ENCODE measurements at places on chromosomes 5 and 9.

DNA sequence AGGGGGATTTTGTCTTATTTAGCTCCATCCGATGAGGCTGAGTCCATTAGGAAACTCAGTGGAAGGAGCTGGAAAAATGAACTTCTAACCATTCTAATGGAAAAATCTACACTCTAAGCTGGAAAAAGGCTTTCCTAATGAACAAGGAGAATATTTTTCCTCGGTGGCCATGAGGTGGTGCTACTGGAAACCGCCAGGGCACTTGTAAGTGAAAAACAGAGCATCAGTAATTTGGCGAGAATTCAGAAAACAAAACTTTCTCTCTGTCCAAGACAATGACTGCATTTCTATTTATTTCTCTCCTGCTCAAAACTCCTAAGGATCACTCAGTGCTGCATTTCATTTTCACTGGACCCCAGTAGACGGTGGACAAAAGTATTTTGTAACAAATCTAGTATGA lies 237.6 kb downstream of the TENT4A start:
- DNase-seq: no peak

- no peak for DNase-seq
Observed at GRCh38 chr9:123925161-123925560, 4.8 kb downstream of the DENND1A start.

DNA sequence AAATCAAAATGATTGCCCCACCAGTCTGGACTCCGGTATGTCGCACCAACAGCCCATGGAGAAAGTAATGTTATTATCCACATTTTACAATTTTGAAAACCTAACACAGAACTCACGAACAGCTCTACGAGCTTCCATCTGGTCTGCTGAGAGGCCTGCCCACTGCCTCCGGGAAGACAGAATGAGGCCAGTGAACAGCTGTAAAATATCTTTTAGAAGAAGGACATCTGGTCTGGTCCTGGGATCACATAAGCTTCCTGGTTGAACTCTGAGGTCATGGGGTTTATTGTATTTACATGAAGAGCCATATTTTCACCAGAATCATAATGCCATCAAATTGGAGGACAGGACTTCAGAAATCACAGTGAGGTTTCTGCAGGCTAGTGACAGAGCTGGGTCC lies 89.0 kb downstream of the FRMD3 start:
- DNase-seq: peak; percentile 10

DNA sequence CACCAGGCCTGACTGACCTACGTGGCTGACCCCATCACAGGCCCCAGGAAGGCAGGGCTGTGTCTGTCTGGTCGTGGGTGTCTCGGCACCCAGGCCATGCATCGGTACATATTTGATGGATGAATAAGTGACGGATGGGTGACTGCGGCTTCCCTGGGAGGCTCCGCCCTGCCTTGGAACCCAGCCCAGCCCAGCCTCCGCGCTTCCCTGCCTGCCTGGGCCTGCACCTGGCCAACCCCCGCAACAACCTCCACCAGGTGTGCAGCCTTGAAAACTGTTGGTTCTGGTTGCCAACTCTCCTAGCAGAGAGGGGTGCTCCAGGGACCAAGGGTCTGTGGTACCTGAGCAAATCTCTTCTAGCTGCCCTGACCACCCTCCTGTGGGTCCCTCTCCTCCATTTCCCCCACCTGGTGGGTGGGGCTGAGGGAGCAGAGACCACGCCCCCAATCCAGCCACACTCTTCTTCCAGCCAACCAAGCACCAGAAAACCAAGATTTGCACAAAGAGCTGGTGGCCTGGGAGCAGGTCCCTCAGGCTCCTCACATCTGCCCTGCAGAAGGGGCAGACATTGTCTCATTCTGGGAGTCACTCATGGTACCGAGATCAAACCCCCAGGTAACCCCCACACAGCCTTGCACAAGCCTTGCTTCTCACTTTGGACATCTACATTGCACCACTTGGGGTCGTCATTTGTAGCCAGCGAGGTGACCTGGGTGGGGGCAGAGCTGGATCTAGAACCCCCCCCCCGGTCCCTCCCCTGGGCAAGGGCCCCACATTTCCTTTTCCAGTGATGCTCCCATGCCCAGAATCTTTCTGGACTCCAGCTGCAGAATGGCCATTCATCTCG lies 100.6 kb upstream of the IER5L start:
- DNase-seq: no peak

GRCh38 chr9:131169563-131170240 lies 44.3 kb downstream of the NUP214 start:
- DNase-seq: no peak

GRCh38 chr5:123610665-123611405 lies 98.9 kb downstream of the CSNK1G3 start:
- peak; percentile 55 for DNase-seq

- DNase-seq: no peak
Observed at GRCh38 chr5:142915038-142915437, 144.9 kb downstream of the ARHGAP26 start.

GRCh38 chr5:96683392-96683791 lies 21.2 kb downstream of the CAST start:
- no peak for DNase-seq

DNA sequence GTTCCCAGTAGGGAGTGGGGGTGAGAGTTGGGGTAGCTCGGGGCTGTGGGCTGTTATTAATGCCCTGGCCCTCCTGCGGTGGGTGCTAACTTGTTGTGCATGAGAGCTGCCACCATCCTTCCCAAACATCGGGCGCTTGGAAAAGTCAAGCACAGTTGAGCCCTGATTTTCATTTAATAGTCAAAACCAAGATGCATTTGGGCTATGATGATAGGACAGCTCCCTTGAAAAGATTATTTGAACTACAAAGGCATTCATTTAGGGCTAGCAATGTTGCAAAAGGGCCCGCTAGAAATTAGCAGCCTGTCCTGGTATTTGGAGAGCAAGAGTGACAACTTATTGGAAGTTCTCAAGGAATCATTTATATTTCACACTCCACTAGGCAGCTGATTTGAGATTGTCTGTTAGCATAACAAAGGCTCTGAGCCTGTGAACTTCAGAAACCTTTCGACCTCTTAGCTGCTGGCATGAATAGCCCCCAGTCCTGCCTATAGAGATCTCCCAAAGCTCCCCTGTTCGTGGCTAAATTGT lies 128.2 kb upstream of the TMEM161B start:
- no peak for DNase-seq

DNA sequence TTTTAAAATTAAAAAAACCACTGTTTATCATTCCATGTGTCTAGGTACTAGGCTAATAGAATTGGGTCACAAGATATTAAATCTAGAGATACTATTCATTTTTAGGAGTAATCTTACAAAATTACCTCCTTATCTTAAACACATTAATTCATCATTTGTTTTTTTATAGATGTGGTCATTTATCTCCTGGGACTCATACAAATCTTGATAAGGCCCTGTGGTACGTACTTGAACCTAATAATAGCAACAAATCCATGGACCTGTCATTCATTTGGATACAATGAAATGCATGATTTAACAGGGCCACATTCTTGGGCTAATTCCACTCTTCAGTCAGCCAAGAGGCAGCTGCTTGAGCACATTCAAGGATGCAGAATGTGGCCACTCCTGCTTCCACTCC lies 66.4 kb upstream of the MARCHF11 start:
- no peak for DNase-seq

DNA sequence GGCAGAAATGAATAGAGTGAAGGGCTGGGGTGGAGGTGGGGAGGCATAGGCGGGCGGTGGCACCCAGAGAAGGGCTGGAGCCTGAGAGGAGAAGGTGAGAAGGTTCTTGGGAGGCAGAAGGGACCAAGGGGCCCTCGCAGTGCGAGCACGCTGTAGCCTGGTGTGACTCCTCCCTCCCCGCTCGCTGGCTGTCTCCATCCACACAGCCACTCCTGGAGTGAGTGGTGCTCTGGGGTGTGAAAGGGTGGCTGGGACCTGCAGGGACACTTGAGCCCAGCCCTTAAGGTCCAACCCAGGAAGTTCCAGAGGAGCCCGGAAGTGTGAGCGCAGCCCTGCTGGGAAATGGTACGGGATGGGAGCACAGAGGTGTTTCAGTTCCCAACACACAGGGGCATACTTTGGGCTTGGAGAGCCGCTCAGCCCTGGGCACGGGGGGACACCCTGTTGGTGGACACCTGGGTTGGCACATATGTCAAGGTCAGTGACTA lies 9.3 kb upstream of the SCGB3A1 start:
- no peak for DNase-seq

GRCh38 chr9:3526997-3527940 lies 1.5 kb upstream of the RFX3 start:
- DNase-seq: peak; percentile 34

GRCh38 chr9:133238851-133239532 lies 29.9 kb upstream of the OBP2B start:
- DNase-seq: no peak

- DNase-seq: peak; percentile 42
Observed at GRCh38 chr5:76601470-76601869, 21.7 kb downstream of the F2RL2 start.

- no peak for DNase-seq
Observed at GRCh38 chr5:59001154-59001553, 418.3 kb downstream of the RAB3C start.

DNA sequence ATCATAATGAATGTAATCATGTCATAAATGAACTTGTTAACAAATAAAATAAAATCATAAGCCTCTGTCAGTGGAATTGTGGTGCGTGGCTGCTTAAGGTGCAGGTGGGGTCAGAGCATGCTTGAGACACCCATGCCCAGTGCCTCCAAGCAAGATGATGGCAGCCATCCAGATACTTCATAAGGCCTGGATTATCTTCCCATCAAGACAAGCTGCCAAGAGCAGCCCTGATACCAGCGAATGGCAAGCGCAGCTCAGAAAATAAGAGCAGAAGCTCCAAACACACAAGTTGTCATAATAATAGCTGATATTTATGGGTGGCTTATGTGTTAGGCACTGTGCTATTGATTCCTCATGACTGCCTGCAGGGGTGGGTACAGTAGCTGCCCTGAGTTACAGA lies 21.8 kb upstream of the LMX1B start:
- DNase-seq: no peak

- DNase-seq: no peak
Observed at GRCh38 chr5:151227918-151228447, 4.1 kb upstream of the CCDC69 start.

- DNase-seq: peak; percentile 32
Observed at GRCh38 chr5:65026816-65027548, 258.3 kb downstream of the CWC27 start.

- no peak for DNase-seq
Observed at GRCh38 chr5:39870137-39870536, 445.4 kb upstream of the DAB2 start.

GRCh38 chr5:149417711-149418368 lies 38.7 kb upstream of the IL17B start:
- no peak for DNase-seq

DNA sequence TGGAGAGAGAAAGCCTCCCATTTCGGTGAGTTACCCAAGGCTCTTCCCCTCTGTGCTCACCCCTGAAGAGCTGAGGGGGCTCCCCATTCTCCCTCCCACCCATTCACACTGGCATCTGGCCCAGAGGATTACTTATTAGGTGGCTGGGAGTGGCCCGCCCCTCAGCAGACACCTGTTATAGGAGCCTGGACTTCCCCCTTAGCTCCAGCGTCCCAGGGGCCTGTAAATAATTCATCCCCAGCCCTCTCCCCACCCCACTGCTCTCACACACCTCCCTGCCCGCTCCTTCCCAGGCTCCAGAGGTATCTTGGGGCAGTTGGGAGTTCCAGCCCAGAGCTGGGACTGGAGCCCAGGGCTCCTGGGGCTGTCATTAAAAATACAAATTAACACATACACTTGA lies 11.6 kb upstream of the SLC6A7 start:
- DNase-seq: no peak

DNA sequence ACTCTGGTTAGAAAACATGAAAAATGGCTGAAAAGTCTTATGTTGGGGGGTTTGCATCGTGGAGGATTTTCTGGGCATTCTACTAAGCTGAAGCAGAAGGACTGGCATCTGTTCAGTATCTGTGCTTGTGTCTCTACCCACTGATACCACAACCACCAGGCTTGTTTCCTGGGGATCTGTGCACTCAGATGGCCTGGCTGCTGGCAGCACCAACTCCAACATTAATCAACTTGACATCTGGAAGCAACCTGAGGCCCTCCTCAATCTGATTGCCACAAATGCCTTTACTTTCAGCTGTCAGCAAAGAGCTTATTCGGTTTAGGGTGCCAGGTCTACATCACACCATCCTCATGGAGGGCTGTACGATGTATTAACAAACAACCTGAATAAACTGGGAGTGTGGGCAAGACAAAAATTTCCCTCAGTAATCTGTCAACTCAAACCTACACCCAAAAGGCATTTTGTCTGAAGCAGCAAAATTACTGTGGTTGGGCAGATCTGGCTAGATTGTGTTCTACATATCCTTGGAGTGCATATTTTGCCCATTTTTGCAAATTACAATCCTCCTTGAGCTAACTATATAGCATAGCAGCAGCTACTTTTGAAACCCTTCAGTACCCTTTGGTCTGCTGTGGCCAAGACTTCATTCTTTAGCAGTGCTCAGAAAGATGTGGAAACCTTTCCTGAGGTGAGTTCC lies 74.6 kb downstream of the FOXD1 start:
- no peak for DNase-seq

Measured in SK-N-DZ (cell line).